ENCODE measurements at places on chromosomes 5 and 9.

DNA sequence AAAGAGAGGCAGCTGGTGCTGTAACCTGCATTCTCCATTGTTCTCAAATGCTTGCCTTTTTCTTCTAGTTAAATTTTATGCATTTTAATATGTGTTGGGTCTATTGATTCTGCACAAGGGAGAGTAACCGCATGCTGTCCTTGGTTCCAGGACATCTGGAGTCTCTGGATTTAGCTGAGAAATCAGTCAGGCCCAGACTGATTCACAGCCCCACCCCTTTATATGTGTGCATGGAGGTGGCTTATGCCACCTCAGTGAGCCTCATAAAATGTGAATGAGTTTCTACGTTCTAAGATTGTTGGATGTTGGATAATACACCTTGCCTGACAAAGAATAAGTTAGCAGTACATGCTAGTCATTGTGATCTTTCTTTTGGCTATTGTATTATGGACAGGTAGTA, 110.1 kb upstream of the PANK3 start:
- DNase-seq, result no peak

DNA sequence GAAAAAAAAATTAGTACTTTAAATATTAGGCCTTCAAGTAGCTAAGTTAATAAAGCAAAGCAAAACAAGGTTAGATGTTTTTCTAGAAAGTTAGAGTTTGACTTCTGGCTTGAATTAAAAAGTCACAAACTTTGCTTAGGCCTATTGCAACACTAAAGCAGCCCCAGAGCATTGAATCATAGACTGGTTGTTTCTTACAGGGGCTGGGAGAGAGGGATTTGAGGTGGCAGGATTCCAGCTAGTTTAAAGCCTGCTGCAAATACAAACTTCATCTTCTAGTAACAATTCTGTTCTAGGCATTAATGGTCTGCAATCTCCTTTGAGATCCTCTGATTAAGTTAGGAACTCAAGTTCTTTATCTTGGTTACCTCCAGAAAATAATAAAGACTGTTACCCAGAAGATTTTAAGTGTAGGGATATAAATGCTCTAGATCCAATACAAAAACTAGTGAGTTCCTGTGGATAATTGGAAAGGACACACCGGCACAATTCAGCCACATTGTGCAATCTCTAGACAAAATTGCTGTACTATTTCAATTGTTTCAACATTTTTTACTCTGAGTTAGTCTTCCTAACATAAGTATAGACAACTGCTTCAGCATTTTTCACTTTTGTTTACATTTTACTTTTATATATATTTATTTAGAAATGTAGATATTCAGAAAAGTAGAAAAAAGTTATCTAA, 12.6 kb downstream of the OR13C5 start:
- DNase-seq, result no peak

DNA sequence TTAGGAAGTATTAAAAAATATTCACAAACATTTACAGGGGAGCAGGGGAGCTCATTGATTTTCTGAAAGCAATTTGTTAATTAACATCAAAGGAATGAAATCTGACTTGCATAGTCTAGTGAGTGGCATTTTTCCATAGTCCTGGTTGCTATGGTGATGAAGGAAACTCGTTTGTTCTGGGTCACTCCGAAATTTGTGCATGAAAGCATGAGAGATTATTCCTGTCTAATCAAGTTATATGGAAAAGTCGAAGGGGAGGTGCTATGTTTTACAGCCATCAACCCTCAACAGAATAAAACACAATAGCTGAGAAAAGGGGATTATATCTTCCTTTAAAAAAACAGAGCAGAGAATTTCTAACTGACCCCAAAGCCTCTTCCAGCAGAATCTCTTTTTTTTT, 1495.7 kb upstream of the WWC1 start:
- no peak for DNase-seq

GRCh38 chr5:131769961-131770360, 26.9 kb downstream of the FNIP1 start:
- DNase-seq, result no peak

- no peak for DNase-seq
Observed at GRCh38 chr9:134384811-134385479, 58.7 kb downstream of the RXRA start.

DNA sequence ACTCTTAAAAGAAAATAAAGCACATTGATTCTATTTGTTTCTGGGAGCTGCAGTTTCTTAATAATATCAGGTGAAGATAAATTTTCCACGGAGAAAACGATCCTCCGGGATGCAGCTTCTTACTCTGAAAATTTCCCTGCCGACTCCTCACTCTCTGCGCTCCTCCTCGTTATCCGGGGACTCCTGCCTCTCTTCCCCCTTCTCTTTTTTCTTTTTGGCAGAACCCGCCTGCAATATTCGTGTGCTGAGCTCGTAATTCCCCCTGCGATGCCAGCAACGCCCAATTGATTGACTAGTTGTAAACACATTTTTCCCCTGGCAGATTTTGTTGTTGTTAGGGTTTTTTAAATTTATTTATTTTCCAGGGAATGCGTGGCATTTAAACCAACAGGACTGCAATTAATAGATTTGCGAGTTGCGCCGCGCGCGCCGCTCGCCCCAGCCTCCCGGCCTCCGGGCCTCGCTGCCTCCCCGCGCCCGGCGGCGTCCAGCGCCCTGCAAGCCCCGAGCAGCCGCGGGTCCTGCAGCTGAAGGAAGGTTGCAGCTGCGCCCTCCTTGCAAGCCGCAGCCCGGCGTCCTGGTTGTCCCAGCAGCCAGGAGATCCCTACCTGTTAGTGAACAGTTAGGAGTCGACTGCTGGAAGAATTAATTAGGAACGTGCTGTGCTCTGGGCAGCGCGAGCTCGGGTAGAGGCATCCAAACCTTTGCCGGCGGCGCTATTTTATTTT, 2.2 kb downstream of the NTNG2 start:
- no peak for DNase-seq

- DNase-seq, result no peak
Observed at GRCh38 chr5:142901476-142902185, 131.5 kb downstream of the ARHGAP26 start.

DNA sequence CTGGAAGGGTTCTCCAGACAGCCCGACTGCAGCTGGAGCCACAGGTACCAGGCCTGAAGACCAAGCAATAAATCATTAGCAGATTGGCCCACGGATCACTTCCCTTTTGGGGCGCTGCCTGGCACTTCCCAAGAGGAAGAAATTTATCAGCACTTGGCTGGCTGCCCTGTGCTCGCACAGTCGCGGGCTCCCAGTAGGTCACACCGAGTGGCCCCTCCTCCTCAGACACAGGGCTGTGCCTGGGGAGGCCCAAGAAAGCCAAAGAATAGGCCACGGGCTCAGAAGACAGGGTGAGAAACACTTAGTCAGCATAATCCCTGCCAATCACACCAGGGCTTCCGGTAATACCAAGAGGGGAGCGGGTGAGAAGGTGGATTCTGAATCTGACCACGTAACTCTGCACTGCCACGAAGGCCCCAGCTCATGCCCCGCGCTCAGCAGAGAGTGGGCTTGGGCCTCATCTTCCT, 115.7 kb upstream of the MSX2 start:
- no peak for DNase-seq

GRCh38 chr9:134604834-134605233, 36.8 kb upstream of the COL5A1 start:
- no peak for DNase-seq

DNA sequence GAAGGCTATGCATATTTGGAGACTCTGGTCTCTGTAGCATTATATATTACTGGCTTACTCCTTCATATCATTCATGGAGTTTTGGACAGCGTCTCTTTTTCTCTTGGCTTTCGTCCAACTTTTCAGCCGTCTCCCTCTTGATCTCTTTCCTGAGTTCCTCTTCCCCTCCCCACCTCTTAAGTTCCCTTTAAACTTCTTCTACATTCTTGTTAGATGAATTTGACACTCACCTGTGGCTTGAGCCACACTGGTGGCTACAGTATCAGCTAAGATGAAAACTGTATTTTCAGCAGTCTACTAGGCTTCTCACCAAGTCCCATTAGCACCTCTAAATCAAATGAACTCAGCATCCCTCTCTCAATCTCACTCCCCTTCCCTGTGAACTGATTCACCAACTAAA, 128.1 kb downstream of the STARD4 start:
- DNase-seq, result no peak

DNA sequence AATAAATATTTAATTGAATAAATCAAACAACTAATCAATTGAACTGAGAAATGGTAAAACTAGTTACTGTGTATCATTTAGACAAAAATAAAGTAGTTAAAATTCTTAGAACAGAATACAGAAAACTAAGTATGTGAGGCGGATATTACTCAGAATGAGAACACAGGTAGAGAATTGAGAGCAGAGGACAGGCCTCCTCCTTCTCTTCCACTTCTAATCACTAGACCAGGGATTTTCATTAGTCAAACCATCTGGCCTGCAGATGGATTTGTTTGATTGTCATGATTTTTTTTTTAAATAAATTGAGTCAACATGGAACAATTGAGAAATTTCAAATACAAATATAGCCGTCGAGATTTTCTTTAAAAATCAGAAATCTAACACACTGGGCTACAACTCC, 198.6 kb upstream of the HMHB1 start:
- DNase-seq, result no peak

DNA sequence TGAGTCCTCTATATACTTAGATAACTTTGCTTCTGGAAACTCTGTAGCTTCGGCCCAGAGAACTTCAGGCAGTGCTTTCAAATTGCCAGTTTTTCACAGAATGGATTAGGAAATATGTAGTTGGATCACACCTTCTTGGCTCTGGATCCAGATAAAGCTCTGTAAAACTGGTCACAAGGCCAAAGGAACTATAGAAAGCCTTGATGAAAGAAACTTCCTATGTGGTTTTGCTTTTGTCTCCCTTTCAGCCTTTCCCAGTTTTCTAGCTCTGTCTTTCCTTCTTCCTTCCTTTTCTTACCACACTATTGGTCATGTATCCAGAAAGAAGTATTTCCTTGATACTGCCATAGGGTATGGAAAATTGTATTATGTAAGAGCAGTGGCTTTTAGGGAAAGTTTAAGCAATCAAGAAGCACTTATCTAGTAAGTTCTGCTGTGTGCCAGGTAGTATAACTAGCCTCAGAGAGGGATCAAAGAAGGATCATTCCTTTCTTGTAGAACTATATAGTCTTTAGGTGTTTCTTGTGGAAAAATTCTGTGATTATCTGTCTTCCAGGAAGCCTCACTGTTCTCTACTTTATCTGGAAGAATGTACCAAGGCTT, 6.3 kb downstream of the GPR21 start:
- DNase-seq, result no peak

DNA sequence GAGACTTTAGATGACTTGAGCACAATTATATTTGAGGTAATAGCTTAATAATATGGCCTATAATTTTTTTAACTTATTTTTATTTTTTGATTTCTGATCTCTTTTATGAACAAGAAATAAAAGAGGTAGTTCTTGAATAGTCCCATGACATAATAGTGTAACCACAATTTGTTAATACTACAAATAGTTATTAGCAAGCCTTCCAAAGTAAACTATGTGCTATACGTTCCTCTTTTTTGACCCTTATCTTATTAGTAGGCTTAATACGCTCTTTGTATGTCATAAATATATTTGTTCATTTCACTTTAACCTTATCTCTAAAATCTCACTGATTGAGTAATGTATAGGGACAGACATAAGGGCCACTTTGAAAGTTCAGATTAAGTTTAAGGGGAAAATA, 78.7 kb upstream of the NR4A3 start:
- DNase-seq, result no peak

- no peak for DNase-seq
Observed at GRCh38 chr5:72441862-72442540, 65.2 kb downstream of the ZNF366 start.

GRCh38 chr5:14301186-14301585, 158.0 kb downstream of the TRIO start:
- no peak for DNase-seq

Data from stimulated activated CD8-positive, alpha-beta memory T cell treated with anti-CD3 and anti-CD28 coated beads, Interleukin-2, amount 100 ng/mL, for 1 hour (primary cell).